ENCODE measurements at places on chromosomes 7 and 10. TPM values are rescaled to one million over a fixed set of nuclear protein-coding genes. Genes with fewer than 3 reads are reported as not detected.

DNA sequence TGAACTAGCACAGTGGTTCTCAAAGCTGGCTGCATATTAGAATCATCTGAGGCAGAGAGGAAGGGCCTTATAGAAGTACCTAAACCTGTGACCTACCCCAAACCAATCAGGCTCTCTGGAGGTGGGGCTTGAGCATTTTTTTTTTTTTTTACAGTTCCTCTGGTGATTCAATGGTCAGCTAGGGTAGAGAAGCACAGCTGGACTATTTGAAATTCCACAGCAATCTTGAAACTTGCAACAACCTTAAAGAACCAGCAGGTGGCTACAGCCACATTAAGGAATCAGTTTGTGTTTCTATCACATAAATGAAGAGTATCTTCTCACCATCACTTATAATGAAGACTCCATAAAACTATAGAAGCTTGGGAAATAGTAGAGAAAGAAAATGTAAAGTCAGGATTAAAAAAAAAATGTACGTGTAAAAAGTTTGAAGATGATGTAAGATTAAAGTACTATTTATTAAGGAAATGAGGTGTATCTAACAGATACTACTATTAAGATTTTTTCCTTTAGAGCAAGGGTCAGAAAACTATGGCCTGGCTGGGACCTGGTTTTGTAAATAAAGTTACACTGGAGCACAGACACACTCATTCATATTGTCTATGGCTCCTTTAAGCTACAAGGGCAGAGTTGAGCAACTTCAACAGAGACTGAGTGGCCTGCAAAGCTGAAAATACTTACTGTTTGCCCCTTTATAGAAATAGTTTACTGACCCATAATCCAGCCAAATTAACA, 3.8 kb downstream of the RTKN2 start:
- DNase-seq: no peak

GRCh38 chr10:73867126-73867807, 7.1 kb downstream of the CAMK2G start:
- DNase-seq: no peak

GRCh38 chr7:29852457-29852856, 46.1 kb downstream of the WIPF3 start:
- no peak for DNase-seq

GRCh38 chr7:151351967-151352366, 10.4 kb downstream of the NUB1 start:
- peak; percentile 19 for DNase-seq

- DNase-seq: peak; percentile 33
Observed at GRCh38 chr7:8724080-8724718, 290.8 kb downstream of the NXPH1 start.

- no peak for DNase-seq
Observed at GRCh38 chr10:28331066-28331465, 28.2 kb upstream of the MPP7 start.

DNA sequence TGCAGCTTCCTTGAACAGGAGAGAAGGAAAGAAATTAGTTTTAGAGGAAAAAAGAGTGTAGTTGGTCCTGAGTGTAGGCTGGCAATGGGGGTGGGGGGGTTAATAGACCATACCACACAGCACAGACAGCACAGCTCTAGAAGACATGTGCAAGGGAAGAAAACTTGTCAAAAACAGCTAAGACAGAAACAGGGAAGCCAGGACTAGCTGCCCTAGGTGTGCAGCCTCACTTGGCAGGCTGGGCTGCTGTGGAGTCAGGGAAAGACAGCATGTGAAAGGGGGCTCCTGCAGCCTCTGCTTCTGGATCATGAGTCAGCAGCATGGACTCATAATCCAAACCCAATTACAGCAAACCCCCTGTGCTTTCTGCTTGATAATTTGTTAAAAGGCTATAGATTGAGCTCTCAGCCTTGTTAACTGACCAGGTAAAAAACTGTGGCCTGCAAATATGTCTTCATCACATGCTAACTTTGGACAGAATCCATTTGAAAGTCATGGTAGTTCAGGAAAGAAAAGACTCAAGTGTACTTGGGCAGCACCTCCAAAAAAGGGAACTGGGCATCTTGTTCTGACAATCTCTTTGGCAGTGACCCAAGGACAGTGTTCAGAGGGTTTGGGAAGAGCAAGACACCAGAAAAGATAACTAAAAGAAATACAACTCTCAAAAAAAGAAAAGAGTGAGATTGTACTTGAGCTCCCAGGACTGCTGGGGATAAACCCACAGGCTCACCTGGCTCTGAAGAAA, 142.2 kb upstream of the VWC2 start:
- no peak for DNase-seq

DNA sequence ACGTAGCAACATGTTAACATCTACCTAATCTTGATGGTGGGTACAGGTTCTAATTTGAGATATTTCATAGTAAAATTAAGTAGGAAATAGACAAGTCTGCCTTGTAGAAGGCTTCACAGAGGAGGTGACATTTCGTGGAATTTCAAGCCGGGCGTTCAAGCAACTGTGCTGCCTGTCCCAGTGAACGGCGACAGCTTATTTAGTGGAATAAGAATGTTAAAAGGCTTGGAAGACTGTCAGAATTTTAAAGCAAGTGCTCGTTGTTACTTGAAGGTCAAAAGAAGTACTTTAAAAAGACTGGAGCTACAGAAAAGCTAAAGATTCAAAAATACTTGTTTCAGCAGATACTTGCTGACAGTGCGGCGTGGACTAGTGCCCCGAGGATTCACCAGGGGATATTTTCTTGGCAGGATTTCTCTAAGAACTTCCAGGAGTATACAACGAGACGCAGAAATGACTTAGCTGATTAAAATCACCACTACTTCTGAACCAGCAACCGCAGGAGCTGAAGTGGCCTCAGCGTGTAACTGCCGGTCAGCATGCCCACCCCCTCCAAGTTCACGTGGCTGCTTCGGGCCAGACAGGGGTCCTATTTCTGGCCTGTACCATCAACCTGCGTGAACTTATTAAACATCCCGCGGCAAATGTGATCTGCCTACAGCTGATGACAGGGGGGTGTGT, 46.5 kb downstream of the CTBP2 start:
- DNase-seq: no peak

GRCh38 chr10:43202657-43203447, 64.0 kb downstream of the RASGEF1A start:
- no peak for DNase-seq

GRCh38 chr7:105098863-105099515, 85.0 kb downstream of the KMT2E start:
- no peak for DNase-seq

- DNase-seq: no peak
Observed at GRCh38 chr7:159031135-159031701, 113.4 kb downstream of the VIPR2 start.

DNA sequence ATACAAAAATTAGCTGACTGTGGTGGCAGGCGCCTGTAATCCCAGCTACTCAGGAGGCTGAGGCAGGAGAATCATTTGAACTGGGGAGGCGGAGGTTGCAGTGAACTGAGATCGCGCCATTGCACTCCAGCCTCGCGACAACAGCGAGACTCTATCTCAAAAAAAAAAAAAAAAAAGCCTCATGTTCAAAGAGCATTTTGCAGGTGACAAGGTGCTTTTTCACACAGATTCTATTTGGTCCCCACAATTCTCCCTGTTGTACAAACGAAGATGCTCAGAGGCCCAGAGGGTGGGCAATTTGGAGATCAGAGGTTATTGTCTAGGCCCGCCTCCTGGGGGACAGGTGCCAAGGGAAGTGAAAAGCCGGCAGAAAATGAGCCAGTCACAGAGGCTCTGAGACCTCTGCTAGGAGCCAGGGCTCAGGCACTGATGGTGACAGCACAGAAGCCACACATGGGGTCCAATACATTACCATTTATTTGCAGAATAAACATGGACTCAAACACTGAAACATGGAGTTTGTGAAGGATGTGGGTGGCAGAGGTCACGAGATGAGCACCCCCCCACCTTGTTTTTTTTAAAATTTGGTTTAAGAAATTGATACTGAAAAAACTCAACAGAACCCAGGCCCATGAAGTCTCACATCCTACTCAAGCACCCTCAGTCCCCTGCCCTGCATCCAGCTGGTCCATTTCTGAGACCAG, 882 bp upstream of the GAL3ST4 start:
- no peak for DNase-seq

Gene FAM25A
- total RNA-seq: not detected

Gene PLPP4
- total RNA-seq: 0.60 TPM

Gene NACAD
- 4.9 TPM for total RNA-seq

Gene GPR22
- not detected for total RNA-seq

Gene CHAT
- total RNA-seq: 0.86 TPM
